ENCODE measurements at places on chromosomes 11 and 22.

GRCh38 chr22:29509815-29510214, 29.8 kb downstream of the NEFH start:
- no peak for DNase-seq

- peak; percentile 39 for DNase-seq
These were observed 38.7 kb upstream of the RCN1 start for GRCh38 chr11:32052215-32052614.

- no peak for DNase-seq
These were observed 1.9 kb downstream of the CDON start for GRCh38 chr11:126060757-126061171.

GRCh38 chr11:55970935-55971334, 1.2 kb upstream of the OR10AG1 start:
- no peak for DNase-seq

DNA sequence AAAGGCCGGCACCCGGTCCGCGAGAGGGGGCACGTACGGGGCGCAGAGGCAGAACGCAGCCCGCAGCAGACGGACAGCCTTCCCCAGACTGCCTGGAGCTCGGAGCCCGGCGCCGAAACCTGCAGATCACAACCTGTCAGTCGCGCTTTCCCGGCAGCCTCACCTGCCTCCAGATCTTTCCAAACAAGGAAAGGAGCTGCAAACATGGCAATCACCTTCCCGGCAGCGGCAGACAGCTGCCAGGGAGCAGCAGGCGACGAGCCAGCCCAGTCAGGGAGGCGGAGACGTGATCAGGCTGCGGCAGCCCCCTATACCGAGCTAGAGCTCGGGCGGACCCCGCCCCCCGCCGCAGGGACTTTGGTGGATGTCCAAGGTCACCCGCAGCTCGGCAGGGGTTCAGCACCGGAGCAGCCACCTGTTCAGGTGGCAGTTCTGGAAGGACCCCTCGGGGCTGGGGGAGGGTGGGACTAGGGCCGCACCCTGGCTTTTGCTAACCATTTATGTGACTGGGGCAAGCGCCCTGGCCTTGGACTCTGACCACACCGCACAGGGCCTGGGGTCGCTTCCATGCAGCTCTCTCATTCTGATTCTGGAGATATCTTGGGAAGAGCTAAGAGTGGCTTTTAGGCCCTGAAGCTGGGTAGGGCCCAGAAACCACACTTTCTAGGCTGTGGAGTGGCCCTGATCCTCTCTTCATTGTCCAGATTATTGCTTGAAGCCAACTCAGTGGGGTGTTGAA, 143.8 kb downstream of the NECTIN1 start:
- DNase-seq = no peak

GRCh38 chr11:65501472-65502273, 2.8 kb downstream of the MALAT1 start:
- no peak for DNase-seq

Data from stimulated activated CD4-positive, alpha-beta T cell treated with anti-CD3 and anti-CD28 coated beads, TNF-alpha, amount 100 ng/mL, for 24 hours (primary cell).